ENCODE measurements at places on chromosomes 12 and 14. TPM values are rescaled to one million over a fixed set of nuclear protein-coding genes. Genes with fewer than 3 reads are reported as not detected.

Gene PELI2
- total RNA-seq, result 1.7 TPM

Gene RAD9B
- 0.26 TPM for total RNA-seq

Gene ESR2
- total RNA-seq, result under 0.01 TPM

Gene P2RX2
- total RNA-seq, result not detected

Gene PIWIL1
- not detected for total RNA-seq

Gene C2CD5
- 6.6 TPM for total RNA-seq

Gene CLEC1A
- total RNA-seq, result not detected

Gene HOXC11
- total RNA-seq, result not detected

Gene KCNA1
- total RNA-seq, result not detected
